Germinal center (tissue), 1 donor: ENCODE measurements at places on chromosomes 3 and 15.

- DNase-seq = no peak
Measured at GRCh38 chr3:48688032-48688736, 2.5 kb upstream of the NCKIPSD start.

DNA sequence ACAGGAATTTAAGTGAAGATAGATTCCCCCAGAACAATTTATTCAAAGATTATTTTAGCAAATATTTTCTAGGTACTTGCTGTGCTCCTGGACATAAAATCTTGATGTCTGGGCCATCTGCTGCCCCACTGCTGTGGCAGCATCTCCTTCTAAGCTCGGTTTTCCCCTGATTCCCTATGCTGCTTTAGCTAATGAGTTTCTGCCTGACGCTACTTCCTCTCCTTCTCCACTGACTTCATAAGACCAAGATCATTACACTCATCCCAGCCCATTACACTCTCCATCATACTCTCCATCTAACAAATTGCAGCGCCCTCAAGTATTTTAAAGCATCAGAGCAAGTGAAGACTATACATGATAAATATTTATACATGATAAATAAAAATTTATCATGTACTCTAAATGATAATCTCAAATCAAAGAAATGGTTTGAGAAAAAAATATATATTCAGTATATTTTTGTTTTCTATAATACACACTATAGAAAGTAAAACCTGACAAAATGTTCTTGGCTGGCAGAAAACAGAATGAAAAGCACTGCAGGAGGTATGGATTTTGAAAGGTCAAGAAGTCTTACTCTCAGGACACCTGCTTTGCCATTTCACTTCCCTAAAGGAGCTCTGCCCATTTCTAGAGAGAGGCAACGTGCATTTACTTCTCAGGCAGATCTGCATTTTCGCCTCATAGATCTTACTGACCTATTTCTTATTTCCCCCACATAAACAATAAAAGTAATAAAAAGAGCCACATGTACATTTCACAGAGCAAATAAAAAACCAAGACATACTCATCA, 232.0 kb downstream of the KCNMB2 start:
- no peak for DNase-seq

DNA sequence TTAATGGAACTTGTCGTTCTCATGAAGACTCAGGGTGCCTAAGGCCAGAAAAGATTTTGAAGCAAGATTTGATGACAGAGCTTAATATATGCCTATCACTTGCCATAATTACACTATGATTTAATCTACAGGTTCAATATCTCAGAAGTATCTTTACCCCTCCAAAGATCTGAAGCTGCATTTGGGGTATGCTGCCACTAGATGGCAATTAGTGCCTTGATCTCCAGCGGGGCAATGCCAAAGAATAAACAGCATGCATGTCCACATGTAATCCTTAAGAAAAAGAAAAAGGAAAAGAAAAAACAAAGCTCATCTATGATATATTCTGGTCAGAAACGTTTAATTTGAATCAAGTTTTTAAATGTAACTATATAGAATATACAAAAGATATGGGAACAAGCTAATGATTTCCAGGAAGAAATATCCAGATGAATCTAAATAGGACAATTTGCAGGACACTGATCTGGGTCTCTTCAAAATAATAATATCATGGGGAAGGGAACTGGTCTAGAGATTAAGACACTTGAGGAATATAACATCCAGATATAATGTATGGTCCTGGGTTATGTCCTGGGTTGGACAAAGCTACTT, 55.0 kb upstream of the SOX14 start:
- DNase-seq = no peak

- no peak for DNase-seq
Measured at GRCh38 chr3:4825436-4826236, 153.6 kb upstream of the BHLHE40 start.

- no peak for DNase-seq
Measured at GRCh38 chr3:100354850-100355249, 20.3 kb downstream of the NIT2 start.

GRCh38 chr3:163785693-163786092, 1292.6 kb downstream of the SI start:
- no peak for DNase-seq

- DNase-seq = no peak
Measured at GRCh38 chr15:60039316-60039715, 35.2 kb downstream of the FOXB1 start.

DNA sequence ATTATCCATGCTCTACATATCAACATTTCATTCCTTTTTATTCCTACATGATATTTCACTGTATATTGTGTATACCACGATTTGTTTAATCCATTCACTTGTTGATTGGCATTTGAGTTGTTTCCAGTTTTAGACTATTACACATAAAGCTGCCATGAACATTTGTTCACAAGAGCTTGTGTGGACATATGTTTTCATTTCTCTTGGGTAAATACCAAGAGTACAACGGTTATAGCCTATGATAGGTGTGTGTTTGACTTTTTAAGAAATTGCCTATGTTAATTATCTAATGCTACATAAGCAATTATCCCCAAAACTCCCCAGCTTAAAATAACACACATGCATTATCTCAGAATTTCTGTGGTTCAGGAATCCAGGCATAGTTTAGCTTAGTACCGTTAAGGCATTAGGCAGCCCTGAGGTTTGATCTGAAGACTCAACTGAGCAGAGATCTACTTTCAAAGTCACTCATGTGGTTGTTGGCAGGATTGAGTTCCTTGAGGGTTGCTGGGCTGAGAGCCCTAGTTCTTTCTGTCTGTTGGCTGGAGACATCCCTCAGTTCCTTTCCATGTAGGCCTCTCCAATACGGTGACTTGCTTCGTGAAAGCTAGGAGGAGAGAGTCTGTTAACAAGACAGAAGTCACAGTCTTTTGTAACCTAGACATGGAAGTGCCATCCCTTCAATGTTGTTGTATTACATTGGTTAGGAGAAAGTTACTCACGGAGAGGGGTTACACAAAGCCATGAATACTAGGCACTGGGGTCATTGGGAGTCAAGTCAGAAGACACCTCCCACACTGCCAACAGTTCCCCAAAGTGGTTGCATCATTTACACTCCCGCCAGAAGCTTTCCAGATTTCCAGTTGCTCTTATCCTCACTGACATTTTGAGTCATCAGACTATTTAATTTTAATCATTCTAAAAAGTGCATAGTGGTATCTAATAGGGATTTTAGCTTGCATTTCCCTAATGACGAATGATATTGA, 21.0 kb upstream of the PCSK6 start:
- DNase-seq = no peak

DNA sequence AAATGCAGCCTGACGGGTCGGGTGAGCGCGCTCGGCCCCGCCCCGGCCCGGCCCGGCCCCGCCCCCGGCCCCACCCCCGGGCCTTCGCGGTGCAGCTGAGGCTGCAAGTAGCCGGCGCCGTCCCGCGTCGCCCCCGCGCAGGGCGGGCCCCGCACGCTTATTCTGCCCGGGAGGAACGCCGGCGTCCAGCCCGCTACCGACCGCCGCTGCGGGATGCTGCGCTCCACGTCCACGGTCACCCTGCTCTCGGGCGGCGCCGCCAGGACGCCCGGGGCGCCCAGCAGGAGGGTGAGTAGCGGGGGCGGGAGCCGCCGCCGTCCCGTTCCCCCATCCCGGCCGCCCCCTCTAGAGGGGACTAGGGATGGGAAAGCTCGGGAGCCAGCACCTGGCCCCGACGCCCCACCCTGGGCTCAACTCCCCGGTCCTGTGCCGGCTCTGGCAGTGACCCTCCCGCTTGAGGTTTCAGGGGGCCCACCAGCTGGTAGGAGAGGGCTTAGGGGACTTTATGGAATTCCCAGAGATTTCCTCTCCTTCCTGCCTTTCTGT, at the start of gene MYZAP:
Gene MYZAP, plus strand, starts transcription at position 83 of the 546 bp plus-strand sequence. Its CDS starts 131 bp downstream, at position 214.
- peak; percentile 77 for DNase-seq

- DNase-seq = no peak
Measured at GRCh38 chr3:57179580-57180410, 14.6 kb upstream of the IL17RD start.

GRCh38 chr3:12194669-12195161, 36.0 kb upstream of the TIMP4 start:
- DNase-seq = peak; percentile 43

DNA sequence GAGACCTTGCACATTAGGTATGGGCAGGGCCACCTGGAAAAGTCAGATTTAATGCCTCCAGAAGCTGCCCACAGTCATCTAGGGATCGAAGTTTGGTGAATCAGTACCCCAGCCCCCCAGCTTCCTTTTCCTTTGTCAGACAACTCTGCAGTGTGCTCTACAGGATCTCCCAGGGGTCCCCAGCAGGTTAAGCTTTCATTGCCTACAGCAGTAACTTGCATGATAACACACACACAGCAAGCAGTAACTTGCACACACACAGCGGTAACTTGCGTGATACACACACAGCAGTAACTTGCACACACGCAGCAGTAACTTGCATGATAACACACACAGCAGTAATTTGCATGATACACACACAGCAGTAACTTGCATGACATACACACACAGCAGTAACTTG, 131.3 kb downstream of the UACA start:
- no peak for DNase-seq

DNA sequence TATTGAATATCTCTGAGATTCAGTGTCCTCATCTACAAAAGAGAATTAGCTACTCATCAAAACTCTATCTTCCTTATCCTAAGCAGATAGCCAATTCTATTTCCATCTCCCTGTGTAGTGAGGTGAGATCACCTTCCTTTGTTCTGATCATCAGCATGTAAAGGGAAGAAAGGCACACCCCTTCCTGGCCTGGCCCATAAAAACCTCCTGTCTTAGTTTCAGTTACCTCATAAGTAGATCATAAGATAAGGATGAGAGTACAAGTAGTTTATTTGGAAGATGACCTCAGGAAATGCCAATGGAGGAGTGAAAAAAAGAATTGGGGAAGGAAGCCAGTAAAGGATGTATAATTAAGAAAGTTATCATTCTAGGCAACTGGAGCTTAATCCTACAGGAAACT, 114.5 kb upstream of the GADL1 start:
- no peak for DNase-seq

- DNase-seq = no peak
Measured at GRCh38 chr3:50599716-50600118, 11.9 kb downstream of the CISH start.

GRCh38 chr3:150050510-150050909, 79.8 kb upstream of the PFN2 start:
- DNase-seq = no peak

- DNase-seq = no peak
Measured at GRCh38 chr3:172148241-172148640, 108.9 kb downstream of the FNDC3B start.

DNA sequence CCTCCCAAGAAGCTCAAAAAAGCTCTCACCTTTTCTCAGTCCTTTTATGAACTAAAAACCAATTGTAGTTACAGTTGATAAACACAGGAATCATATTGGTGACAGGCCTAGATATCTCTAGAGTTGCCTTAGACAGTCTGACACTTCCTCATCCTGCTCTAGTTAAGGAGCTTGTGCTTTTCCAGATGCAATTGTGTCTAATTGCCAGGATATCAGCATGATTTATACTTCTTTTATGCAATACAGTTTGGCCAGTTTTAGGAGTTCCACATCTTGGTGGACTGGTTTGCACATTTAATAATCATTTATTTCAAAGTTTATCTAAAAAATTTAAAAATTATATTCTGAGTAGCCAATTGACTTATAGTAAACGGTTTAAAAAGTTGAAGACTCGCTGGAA, 95.7 kb downstream of the DUT start:
- DNase-seq = no peak

GRCh38 chr3:183255348-183255730, 2.3 kb downstream of the B3GNT5 start:
- no peak for DNase-seq
